ENCODE measurements at places on chromosomes 1 and 21.

DNA sequence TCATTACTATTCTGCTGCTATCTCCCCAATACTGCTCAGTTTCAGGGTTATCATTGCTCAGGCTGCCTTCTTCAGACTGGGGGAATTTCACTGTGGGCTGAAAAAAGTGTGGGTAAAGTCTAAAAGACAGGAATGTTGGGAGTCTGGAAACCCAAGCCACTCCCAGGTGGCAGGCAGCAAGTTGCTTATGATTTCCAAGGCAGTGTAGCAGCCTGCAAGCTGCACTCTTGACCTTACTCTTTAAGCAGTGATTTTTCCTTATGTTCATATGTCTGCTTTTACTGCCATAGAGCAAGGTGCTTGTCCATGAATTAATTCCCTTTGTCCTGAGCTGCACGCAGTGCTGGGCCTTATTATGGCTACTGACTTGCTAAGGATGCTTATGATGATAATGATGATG lies 53.1 kb downstream of the PHC2 start:
- no peak for DNase-seq

DNA sequence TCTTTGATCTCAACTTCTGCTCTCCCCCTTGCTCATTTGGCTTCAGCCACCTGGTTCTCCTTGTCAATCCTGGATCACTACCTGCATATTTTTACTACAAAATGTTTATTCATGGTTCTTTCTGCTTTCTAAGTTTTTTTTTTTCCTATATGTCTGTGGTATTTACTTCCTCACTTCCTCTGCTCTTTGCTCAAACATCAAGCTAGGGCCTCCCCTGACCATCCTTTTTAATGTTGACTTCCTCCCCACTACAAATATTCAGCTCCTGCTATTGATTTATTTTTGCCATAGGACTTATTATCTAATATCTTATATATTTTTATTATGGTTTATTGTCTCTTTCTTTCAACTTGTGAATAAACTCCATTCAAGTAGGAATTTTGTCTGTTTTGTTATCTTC lies 14.1 kb upstream of the SLC19A2 start:
- no peak for DNase-seq

DNA sequence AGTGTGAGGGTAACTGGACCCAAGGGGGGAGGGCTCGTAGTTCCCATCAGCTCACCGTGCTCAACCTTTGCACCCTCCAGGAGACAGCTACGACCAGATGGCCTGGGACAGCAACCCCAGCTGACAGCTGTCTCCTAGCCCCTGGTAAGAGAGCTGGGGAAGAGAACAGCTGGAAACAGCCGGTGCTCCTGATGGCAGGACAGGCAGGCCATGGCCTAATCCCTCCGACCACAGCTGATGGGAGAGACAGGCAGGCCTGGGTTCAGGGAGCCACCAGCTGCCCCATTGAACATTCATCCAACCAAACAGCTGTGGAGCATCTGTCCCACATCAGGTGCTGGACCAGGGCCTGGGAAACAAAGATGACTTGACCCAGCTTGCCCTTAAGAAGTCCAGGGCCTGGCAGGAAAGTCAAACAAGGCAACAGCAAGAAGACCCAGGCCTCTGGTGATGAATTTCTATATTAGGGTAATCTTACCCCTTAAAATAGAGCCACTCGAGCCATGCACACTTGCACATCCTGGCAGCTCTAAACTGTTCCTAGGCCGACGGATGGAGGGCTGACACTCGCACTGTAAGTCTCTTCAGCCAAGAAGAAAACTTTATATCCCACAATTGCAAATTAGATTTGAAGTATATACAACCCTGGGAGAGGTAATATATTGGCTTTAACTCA lies 12.2 kb downstream of the OLFML2B start:
- DNase-seq, result peak; percentile 57

DNA sequence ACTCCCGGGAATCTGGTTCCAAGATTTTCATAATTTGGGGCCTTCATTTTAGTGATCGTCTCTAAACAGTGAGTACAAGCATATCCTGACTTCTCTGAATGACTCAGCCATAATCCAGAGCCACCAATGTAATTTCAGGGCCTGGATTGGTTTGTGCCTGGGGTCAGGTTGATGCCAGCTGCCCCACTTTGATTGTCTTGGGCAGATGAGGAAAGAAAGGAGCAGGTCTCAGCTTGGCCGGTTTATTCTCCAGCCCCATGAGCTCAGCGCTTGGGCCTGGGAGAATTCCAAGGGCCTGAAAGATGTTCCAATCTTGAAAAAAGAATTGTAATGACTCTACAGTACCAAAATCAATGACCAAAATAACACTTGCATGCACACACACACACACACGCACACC lies 71.2 kb upstream of the ECE1 start:
- no peak for DNase-seq

DNA sequence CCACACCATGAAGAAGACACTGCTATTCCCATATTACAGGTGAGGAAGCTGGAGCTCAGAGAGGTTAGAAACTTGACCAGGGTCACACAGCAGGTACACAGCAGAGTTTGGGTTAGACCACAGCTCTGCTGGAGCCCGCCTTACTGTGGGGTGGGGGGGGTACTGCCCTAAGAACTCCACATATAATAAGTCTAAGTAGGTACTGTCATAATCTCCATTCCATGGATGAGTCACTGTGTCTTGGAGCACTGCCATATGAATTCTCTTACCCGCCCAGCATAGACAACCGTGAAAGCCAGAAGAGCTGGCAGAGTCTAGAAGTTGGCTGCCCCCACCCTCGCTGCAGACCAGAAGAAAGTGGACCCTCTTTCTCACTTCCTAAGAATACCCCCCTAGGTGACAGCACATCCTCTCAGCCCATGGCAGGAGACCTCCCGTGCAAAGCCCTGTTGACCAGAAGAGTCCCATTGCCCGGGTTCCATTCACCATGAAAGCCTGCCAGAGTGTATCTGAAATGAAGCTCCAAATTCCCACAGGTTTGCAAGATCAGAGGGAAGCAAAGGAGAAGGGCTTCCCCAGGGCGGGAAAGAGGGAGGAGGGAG lies 5.2 kb upstream of the PLA2G2D start:
- no peak for DNase-seq

DNA sequence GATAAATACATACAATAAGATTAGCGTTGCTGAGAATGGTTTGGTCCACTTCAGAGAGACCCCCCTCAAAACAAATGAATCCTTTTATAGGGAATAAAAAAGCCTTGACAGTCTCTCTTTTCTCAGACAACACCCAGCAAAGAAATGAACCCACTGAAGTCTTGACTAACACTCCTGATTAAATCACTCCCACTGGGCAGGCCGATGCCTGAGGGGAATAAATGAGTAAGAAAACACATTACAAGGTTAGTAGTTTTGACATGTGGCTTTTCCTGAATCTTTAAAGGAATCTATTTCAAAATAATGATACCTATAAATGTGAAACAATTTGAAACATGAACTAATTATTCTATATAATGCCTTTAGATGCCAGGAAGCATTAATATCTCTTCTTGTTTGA lies 146.9 kb upstream of the POGK start:
- DNase-seq, result no peak

GRCh38 chr21:23384679-23385078 lies 2222.6 kb downstream of the MRPL39 start:
- DNase-seq, result no peak

DNA sequence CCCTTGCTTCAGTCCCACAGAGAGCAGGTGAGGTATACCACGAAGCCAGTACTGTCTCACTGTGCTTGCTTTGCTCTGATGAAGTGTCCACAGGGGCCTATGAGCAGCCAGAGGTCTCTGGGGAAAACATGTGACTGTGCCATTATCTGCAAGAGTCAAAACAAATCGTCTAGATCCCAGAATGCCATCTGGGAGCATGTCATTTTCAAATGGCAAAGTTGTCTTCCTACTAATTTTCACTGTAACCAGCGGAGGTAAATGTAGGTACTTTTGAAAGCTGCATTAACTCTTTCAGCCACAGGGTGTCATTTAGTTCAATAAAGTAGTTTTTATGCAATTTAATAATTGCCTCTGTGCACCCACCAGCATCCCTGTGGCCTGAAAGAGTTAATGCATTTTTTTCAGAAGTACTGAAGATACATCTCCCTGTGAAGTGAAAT lies 173.6 kb upstream of the SGIP1 start:
- no peak for DNase-seq

GRCh38 chr1:237038211-237038610 lies 3.8 kb upstream of the RYR2 start:
- DNase-seq, result no peak

DNA sequence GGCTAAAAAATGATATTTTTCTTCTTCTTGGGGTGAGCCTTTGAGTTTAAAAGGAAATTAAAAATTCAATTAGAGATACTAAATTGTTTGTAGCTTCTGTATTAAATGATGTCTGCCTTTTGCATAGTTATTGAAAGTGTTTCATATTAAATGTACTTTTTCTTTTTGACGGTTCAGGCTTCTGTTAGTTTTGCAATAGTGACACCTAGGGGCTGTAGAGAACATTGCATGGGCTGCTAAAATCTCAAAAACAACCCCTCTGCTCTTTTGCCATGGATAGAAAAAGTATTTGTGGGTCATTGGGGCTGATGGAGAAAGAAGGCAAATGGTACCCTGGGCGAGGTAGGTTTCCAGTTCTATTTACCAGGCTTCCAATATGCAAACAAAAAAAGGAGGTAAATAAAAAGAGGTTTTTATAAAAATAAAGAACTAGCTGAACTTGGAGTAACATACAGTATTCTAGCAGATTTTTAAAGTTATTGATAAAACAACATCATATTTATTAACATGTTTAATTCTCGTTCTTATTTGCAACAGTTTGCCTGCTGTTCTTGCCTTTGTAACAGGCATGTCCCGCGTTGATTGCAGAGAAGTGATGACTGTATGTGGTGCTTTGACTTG lies 115.4 kb upstream of the HOOK1 start:
- no peak for DNase-seq

DNA sequence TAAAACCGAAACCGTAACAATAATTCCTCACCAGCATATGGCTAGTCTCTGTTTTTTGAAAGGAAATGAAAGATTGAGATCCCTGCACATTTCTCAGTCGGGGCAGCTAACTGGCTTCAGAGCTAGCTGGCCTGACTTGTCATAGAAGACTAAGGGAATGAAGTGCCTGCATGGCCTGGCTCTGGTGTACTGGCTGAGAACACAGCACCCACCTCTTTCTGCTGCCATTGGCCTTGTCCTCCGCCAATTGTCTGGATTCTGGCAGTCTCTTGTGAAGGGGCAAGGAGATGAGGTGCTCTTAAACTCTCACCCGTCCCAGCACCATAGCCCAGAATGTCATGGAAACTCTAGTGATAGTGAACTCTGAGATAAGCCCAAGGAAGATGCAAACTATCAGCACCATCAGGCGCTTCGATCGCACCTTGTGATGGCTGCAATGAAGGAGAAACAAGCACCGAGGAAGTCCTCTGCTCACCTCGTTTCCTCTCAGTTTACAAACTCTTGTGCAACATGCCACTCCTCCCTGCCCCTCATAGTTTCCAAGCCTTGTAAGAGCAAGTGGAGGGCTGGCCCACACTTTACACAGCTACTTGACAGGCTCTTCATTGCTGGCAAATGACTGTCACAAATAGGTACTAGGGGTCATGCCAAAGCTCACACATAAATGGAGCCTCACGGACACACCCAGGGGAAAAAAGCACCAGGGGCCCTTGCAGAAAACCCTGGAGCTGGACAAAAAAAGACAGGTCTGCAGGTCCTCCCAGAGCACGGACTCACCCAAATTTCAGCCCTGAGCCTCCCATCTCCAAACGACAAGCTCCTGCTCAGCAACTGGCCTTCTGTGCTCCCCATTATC lies 16.4 kb downstream of the INPP5B start:
- DNase-seq, result peak; percentile 46

DNA sequence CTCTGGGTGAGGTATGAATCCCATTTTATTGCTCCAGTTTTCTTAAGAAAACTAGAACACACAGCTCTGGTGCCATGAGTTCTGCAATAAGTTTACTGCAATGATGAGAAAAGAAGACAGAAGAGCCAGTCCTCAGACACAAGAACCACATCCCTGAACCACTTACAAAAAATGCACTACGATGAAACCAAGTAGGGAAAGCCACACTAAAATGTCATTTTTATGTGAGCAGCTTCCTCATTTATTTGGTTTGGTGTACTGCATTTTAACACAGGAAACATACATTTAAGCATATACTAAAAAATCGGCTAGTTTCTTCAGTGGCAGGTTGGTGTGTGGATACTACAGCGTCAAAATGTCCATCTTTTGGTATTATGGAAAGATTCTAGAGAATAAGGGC lies 95.9 kb downstream of the PTPN14 start:
- DNase-seq, result no peak

DNA sequence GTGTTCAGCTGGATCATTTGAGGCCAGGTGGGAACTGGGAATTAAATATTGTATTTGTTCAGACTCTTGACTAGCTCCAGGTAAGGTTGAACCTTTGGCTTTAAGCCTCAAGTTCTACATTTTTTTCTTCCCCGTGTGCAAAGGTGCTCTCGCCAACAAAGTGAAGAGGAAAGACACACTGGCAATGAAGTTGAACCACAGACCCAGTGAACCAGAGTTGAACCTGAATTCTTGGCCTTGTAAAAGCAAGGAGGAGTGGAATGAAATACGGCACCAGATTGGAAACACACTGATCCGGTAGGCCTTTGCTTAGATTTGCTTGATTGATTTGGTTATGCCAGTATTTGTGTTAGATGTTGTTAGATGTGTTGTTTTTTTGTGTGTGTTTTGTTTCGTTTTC lies 25.5 kb upstream of the RCC1 start:
- no peak for DNase-seq

DNA sequence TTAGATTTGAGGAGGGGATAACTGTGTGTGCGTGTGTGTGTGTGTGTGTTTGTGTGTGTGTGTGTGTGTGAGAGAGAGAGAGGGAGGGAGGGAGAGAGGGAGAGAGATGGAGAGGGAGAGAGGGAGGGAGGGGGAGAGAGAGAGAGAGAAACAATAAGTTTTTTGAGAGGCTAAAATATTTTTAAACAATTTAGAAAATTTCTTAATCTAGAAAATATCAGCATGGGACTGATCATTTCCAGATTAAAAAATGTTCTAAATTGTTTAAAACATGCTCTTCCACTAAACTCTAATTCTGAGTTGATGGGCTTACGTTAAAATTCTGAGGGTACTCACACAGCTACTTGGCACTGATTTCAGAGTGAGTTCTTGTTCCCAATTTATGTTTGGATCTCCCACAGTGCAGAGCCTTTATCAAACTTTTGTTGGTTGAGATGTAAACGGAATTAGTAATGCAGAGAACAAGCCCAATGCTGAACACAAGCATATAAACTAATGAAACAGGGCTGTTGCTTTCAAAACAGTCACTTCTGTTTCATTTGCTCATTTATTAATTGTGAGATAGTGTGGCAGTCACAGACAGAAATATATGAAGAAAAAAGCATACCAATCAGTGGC lies 73.4 kb upstream of the RGS2 start:
- no peak for DNase-seq
